SJCRH30 (cell line): ENCODE measurements at places on chromosomes 3 and 15.

DNA sequence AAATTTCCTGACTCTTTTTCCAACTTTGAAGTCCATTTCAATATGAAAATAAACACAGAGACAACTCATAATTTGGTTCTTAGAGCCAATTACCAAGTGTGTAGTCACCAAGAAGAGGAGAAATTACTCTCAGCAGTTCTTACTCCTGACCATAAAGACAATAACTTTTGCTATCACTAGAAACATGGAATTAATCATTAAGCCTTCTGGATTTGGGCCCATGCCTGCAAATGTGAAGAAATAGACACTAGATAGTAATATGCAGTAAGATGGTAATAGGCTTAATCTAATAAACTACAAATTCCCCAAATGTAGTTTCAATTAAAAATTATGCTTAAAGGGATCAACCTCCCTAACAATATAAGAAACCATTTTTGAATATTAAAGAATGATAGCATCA lies 185.1 kb upstream of the AGTR1 start:
- DNase-seq = no peak

GRCh38 chr3:161818106-161818505 lies 321.5 kb downstream of the OTOL1 start:
- DNase-seq = peak; percentile 76

GRCh38 chr15:66505430-66505811 lies 295 bp downstream of the ZWILCH start:
- DNase-seq = peak; percentile 73

GRCh38 chr15:75042730-75043508 lies 19.5 kb downstream of the PPCDC start:
- peak; percentile 69 for DNase-seq

GRCh38 chr3:141681390-141681780 lies 56.7 kb upstream of the RNF7 start:
- peak; percentile 34 for DNase-seq

GRCh38 chr3:109122690-109123089 lies 4.8 kb upstream of the MORC1 start:
- no peak for DNase-seq

DNA sequence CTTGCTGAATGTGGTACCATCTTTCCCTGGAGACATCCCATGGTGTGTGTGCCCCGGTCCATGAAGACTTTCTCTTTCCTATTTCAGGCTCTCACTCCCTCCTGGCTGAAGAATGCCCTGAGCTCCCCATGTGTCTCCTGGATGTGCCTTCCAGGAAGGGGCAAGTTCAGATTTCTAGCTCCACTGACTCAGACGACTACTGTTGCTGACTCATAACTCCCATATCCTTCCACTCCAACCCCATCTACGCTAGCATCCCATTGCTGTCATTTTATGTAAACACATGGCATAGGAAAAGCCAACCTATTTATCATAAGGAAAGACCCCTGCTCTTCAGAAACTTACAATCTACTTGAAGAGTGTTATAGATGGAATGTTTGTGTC lies 95.0 kb downstream of the ADCY5 start:
- DNase-seq = no peak

DNA sequence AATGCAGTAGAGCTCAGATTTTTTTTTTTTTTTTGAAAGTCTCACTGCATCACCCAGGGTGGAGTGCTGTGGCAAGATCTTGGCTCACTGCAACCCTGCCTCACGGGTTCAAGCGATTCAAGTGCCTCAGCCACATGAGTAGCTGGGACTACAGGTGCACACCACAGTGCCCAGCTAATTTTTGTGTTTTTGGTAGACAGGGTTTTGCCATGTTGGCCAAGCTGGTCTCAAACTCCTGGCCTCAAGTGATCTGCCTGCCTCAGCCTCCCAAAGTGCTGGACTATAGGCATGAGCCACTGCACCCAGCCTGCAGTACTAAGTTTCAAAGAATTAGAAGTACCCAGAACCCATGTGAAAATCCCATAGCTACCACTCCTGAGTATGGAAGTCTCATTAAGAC lies 14.5 kb downstream of the TRIM59 start:
- DNase-seq = no peak

DNA sequence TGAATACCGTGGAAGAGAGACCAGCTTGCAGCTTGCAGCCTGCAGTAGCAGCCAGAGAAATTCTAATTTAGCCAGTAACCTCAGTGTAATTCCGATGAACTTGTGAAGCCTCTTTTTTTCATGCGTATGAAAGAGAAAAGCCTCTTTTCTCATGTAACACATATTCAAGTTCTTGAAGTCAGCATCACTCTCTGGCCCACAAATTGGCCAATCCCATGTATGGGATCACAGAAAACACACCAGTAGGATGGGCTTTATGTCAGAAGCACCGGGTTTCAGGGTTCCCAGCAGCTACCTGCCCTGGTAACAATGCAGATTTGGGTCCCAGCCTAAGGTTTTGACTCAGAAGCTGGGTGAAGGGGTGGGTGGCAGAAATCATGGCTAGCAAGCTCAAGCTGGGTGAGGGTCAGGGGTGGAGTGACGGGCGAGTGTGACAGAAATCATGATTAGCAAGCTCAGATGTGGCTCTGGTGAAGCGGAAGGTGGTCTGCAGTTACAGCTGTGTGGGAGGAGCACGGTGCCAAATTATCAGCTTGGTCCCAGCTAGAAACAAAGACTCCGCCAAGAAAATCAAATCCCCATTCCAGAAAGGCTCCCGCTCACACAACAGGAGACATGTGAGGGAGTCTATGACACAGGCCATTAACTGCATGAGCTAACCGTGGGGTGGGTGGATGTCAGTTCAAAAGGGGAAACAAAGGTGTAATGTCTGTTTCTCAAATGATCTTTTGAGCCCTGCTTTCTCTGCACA lies 86.6 kb downstream of the SNRK start:
- DNase-seq = no peak

DNA sequence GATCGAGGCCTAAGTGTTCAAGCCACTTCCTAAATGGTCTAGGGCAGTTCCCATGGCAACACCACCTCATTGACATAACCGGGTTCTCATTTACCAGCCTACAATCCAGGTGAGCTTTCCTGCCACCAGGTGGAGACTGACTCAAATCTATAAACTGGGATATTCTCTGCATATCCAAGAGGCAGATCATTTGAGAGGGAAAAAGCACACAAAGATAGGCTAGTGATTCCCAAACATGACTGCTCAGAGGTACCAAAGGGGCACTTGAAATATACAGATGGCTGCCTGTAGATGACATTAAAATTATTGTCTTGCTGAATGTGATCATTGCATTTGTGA lies 141.3 kb upstream of the PROK2 start:
- DNase-seq = peak; percentile 3

GRCh38 chr15:91298101-91298500 lies 198.0 kb downstream of the SV2B start:
- no peak for DNase-seq

- no peak for DNase-seq
Observed at GRCh38 chr3:10918011-10918410, 74.5 kb upstream of the SLC6A1 start.

- DNase-seq = peak; percentile 67
Observed at GRCh38 chr3:43286115-43286840, at the start of gene SNRK. Gene SNRK, plus strand, starts transcription at chr3:43286540. Its CDS starts 16,664 bp downstream, at chr3:43303204.

DNA sequence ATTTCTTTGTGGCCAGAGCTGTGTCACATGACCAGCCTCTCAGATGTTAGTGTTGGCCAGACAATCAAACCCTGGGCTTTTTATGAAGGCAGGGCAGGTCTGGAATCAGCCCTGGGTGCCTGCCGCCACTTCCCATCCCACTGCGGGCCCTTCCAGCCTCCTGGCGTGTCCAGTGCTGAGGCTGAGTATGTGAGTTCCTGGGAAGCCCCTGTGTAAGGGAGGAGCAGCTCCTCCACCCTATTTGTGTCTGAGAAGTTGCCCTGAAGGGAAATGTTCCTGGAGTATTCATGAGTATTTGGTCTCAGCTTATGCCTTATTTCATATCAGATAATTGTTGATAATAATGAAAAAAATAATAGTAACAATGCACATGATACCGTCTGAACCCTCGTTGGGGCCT lies 190.1 kb downstream of the NSMCE3 start:
- DNase-seq = no peak

- DNase-seq = no peak
Observed at GRCh38 chr3:139326707-139327106, 17.1 kb upstream of the MRPS22 start.

DNA sequence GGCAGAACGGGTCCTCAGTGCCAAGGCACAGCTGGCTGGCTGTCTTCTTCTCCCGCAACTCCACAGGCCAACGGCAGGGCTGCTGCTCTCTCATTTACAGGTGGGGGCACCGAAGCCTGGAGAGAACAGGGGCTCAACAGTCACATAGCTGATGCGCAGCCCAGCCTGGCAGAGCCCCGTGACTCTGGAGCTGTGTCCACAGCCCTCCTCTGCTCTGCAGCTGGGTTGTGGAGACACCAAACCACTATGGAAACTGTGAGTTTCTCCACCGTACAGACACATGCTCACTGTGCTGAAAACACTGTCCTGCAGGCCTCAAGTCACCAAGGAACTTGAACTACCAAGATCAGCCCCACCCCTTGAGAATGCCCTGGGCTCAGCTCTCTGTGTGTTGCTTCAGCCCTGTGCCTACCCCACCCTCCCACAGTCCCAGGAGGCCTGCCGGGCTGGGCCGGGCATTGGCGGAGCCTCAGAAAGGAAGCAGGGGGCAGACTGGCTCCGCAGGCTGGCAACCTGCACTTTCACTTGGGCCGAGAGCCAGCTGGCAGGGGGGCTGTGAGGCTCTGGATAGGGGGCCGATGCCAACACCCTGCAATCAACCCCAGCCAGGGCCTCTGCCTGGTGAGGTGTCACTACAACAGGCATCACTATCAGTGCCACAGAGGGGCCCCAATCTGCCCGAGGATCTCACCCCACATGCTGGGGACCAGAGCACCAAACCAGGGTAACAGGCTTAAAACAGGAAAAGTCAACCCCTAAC lies 113.7 kb upstream of the RPL32 start:
- DNase-seq = no peak

GRCh38 chr15:52086011-52086786 lies 26.4 kb downstream of the BCL2L10 start:
- no peak for DNase-seq

DNA sequence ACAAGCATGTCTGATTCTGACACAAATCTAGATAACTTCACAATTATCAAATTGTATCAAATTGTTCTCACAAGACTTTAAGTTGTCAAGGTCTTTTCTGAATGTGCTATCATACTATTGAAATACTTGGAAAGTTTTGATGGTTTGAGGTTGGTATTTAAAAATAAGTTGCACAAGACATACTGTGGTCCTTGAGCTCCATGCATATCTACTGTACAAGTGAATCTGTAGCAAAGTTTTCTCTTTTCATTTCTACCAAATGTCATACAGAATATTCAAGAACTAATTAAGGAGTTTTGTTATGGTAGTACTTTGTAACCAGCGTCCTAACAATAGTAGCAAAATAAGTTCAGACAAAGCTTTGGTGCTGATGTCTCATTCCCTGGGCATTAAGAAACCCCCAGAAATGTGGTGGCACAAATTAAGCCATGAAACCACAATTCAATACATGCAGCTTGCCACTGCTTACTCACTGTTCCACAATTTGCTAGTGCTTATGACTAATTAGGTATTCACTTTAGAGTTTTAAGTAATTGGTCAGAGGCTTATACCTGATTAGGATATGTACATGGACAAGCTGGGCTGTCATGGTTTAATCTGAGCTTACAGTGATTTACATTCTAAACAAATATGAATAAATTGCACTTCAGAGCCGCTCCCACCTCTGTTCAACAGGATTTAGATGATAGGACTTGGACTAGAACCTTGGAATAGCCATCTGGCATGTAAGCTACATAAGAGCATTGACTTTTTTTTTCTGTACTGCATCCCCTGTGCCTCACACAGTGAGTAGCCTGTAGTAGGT lies 8.8 kb downstream of the TBC1D23 start:
- DNase-seq = peak; percentile 88

- no peak for DNase-seq
Observed at GRCh38 chr3:56987238-56987895, 73.1 kb upstream of the SPATA12 start.

- DNase-seq = no peak
Observed at GRCh38 chr3:99521551-99521950, 116.8 kb upstream of the COL8A1 start.

GRCh38 chr3:180196658-180197057 lies 159.9 kb upstream of the PEX5L start:
- no peak for DNase-seq

GRCh38 chr15:84785053-84785452 lies 32.1 kb upstream of the ALPK3 start:
- DNase-seq = no peak

DNA sequence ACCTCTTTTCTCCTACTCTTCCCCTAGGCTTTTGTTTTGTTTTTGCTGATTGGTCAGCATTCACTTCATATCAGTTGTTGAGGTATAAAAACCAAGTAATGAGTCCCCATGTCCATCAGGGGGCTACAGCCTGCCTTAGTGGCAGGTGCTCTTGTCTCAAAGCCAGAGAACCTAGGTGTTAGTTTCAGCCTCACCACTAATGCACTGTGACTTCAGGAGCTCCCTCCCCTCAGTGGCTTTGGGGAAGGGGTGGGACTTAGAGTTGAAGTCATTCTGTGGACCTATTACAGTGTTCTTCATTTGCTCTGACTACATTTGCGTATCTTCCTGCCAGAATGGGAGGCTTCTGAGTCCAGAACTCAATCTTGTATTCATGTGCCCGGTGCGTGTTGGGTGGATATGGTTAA lies 41.6 kb downstream of the NR2C2 start:
- DNase-seq = peak; percentile 15

- no peak for DNase-seq
Observed at GRCh38 chr15:35723852-35724251, 177.9 kb upstream of the DPH6 start.

GRCh38 chr15:68029959-68030358 lies 24.2 kb upstream of the PIAS1 start:
- no peak for DNase-seq

- no peak for DNase-seq
Observed at GRCh38 chr3:79005084-79005483, 762.7 kb downstream of the ROBO1 start.

- no peak for DNase-seq
Observed at GRCh38 chr15:63339006-63339766, 42.5 kb downstream of the CA12 start.

DNA sequence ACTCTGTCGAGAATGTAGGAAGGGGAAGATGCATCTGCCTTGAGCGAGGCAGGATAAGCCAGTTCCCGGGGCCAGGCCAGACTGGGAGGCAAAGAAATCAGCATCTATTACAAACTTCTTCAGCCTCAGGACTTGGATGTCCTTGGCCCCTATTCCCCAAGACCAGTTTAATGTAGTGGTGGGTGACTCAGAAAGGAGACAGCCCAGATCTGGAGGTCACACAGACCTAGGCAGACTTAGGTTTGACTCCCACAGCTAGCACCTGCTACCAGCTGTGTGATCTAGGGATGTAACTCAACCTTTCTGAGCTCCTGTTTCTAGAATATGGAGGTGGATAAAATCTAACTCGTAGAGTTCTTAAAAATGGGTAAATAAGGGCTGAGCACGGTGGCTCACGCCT lies 409.5 kb upstream of the PROK2 start:
- no peak for DNase-seq

- DNase-seq = peak; percentile 17
Observed at GRCh38 chr3:132448216-132448961, 31.1 kb downstream of the DNAJC13 start.

DNA sequence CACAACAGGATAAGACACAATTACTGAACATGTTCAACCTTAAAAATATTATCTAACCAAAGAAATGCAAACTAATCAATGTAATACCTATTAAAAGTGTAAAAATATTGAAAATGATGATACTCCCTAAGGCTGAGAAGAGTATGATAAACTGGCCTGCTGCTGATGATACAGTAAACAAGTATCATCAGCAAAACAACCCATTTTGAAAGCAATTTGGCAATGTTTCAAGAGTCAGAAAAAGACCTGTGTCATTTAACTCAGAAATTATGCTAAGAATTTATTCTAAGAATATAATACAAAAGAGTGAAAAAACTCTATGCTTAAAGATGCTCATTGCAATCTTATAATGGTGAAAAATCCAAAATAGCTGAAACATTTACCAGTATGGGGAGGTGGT lies 22.1 kb downstream of the CCDC191 start:
- no peak for DNase-seq
